ENCODE measurements at places on chromosomes 4 and X.

DNA sequence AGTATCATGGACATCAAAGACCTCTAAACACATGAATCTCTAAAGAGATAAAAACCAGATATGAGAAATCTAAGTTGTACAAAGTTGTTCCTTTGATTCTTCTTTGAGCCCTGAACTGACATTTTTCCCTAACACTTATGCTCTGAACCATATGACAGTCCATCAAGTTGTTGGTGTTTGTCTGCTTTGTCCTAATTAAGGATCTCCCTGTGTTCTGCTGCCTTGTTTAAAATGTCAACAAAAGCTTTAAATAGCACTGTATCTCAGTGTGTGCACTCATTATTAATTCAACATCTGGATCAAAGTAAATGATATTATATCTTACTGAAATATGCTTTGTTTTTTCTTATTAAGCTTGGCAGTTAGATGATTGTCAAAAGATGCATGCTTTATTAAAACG is 321.8 kb downstream of the MAPK10 start:
- DNase-seq = no peak

GRCh38 chr4:103150677-103151076 is 47.5 kb downstream of the CENPE start:
- no peak for DNase-seq

DNA sequence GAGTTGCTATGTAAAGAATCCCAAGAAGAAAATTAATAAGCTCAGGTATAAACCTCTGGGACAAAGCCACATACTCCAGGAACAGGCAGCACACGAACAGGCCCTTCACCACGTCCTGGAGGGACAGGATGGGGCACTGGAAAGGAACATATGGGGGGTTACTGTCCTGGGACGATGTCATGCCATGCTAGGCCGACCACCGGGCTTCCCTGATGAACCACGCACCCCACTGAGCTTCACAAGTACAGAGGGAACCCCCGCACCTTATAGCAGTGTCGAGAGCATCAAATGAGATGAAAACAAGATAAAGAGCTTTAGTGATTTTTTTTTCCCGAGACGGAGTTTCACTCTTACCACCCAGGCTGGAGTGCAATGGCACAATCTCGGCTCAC is 19.1 kb downstream of the NOP14 start:
- DNase-seq = no peak

GRCh38 chr4:72320223-72320948 is 248.6 kb downstream of the ADAMTS3 start:
- no peak for DNase-seq

DNA sequence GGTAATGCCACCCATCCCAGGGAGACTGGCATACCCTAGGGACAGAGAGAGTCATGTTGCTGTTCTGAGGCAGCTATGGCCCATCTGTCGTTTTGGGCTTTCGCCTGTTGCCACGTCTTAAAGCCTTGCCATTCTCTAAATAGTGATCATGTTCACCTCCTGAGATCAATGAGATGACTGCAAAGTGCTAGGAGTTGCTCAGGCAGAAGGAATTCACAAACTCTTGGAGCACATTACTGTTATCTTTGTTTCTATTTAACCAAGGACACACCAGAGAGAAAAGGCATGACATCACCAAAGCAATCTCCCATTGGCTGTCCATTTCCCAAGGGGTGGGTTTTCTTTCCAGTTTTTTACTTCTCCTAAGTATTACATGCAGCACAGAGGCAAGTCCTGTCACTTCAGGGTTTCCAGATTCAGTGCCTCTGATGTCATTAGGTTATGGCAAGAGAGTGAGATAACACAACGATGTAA is 37.1 kb upstream of the SETD7 start:
- no peak for DNase-seq

DNA sequence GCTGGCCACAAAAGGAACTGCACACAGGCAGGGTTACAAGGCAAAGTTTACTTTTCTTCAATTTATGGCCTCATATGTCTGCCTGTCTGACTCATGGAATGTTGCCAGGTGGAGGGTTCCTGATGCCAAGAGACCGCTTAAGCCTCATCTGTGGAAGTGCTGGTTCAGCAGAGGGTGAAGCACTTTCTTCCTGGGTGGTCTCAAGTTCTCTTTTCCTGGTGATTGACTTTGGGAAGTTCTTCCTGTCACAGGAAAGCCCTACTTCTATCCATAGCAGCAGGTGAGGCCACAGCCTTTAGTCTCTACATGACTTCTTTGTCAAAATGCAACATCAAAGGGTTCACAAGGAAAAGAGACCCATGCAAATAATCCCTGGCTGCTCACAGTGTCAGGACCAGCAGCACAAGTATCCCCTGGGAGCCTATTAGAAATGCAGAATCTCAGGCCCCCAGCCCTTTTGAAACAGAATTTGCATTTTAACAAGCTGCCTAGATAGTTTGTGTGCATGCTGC is 81.4 kb upstream of the IGFBP7 start:
- no peak for DNase-seq

- DNase-seq = no peak
Measured at GRCh38 chrX:32591589-32591988, 619.8 kb downstream of the DMD start.

DNA sequence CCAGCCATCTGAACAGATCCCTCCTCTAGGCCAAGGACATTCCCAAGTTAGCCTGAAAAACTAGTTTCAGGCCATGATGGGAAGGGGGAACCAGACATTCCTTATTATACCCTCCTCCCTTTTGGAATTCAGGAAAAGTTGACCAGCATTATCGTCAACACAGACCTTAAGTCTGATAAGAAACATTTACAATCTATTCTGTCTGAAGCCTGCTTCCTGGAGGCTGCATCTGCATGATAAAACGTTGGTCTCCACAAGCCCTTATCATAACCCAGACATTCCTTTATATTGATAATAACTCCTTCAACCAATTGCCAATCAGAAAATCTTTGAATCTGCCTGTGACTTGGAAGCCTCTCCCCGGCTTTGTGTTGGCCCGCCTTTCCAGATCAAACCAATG is 44.3 kb downstream of the EFHC2 start:
- DNase-seq = no peak

GRCh38 chr4:5368426-5368825 is 317.1 kb downstream of the STK32B start:
- no peak for DNase-seq

DNA sequence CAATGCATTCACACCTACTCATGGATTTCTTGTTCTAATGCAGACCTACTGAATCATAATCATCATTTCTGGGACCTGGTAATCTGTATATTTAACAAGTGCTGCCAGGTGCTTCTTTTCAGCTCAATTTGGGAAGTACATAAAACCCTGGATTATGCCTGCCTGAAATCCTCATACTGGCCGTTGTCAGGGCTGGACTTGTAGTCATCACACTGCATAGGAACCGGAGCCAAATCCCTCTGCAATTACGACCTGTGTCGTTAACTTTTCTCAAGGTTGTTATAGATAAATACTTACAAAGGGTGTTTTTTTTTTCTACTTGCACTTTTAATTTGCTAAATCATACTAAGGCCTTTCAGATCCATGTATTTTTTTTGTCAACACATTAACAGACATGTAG is 294.9 kb upstream of the PRPS2 start:
- no peak for DNase-seq

DNA sequence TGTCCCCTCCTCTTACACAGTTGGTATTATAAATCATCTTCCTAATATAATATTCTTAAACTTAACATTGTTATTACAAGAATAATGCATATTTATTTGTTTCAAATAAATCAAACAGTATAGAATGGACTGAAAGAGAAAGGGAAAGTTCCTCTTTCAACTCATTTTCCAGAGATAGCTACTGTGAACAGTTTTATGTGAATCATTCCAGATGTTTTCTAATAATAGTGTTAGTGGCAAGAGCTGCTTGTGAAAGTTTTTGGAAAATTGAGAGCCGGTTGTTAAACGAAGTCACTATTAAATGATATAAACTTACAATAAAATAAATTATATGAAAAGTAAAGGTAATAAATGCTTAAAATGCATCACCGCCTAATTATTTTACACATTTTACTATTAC is 14.6 kb downstream of the TMSB4X start:
- no peak for DNase-seq

- DNase-seq = no peak
Measured at GRCh38 chr4:55407119-55407518, 11.4 kb downstream of the TMEM165 start.

GRCh38 chr4:185232370-185232769 is 23.0 kb downstream of the SNX25 start:
- DNase-seq = peak; percentile 13

DNA sequence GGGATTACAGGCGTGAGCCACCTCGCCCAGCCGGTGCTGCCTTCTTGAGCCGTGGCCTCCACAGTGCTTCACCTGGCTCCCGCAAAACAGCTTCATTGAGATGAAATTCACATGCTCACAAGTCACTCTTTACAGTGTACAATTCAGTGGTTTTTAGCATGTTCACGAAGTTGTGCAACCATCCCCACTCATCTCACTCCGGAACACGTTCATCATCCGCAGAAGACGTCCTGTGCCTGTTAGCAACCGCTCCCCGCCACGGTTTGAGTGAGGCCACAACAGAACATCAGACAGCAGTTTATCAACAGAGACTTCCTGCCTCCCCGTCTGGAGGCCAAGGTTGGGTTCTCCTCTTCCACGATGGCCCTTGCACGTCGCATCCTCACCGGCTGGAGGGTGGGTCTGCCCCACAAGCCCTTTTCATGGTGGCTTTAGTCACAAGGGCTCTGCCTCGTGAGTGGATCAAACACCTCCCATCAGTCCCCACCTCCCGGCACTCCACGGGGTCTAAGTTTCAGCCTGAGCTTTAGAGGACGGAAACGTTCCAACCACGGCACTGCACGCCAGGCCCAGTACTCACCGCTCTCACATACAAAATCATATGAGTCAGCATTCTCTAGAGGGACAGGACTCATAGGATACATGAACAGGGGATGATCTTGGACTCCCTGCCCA is 29.6 kb upstream of the SPON2 start:
- DNase-seq = no peak

DNA sequence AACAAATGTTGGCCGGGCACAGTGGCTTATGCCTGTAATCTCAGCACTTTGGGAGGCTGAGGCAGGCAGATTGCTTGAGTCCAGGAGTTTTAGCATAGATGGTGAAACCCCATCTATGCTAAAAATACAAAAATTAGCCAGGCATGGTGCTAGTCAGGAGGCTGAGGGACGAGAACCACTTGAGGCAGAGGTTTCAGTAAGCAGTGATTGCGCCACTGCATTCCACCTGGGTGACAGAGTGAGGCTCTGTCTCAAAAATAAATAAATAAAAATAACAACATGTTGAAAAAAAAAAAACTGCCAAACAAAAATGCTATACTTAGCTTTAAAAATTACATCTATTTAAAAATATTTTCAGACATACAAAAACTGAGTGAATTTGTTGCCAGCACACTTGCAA is 374.2 kb upstream of the SMIM31 start:
- no peak for DNase-seq

DNA sequence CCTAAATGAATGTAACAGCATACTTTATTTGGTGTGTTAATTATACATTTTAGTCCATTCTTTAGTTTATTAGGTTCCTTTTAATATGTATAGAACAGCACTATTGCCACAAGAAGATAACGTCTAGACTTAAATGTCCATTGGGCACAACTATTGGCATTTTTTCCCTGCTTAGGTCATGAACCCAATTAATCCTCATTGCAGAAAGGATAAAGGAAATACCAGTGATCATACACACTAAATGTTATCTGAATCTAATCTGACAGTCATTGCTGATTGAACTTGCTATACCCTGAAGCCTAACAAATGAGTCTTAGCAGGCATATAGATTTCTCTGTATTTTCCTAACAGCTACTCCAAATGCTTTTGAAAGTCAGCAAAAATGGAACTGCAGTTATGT is 2250.0 kb upstream of the AGA start:
- DNase-seq = no peak

GRCh38 chr4:28179126-28179525 is 1318.5 kb downstream of the STIM2 start:
- no peak for DNase-seq

- DNase-seq = no peak
Measured at GRCh38 chr4:185797018-185797417, 15.0 kb downstream of the SORBS2 start.

- no peak for DNase-seq
Measured at GRCh38 chr4:89216866-89217265, 90.7 kb downstream of the GPRIN3 start.

DNA sequence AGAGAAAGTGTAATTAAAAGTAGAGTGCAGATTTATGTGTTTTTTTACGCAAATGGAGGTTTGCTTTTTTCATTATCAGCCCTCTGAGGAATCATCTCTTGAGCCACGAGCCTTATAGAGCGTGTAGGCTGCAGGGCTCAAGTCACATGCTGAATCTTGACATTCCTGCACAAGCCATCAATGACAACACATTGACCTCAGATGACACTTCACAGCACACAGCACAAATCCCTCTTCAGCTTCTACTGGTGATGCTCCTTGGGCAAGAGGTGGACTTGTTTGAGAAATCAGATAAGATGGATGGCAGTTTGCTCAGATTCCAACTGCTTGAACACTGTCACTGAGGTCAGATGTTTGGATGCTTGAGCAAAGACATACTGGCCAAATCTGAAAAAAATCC is 250.6 kb downstream of the SNCA start:
- DNase-seq = no peak
